ENCODE measurements at places on chromosomes 13 and 19.

- no peak for ATAC-seq
These were observed at the start of gene AP2A1 for GRCh38 chr19:49766930-49767299. AP2A1 (plus strand) TSS chr19:49767001; CDS start chr19:49767134, 133 bp downstream.

DNA sequence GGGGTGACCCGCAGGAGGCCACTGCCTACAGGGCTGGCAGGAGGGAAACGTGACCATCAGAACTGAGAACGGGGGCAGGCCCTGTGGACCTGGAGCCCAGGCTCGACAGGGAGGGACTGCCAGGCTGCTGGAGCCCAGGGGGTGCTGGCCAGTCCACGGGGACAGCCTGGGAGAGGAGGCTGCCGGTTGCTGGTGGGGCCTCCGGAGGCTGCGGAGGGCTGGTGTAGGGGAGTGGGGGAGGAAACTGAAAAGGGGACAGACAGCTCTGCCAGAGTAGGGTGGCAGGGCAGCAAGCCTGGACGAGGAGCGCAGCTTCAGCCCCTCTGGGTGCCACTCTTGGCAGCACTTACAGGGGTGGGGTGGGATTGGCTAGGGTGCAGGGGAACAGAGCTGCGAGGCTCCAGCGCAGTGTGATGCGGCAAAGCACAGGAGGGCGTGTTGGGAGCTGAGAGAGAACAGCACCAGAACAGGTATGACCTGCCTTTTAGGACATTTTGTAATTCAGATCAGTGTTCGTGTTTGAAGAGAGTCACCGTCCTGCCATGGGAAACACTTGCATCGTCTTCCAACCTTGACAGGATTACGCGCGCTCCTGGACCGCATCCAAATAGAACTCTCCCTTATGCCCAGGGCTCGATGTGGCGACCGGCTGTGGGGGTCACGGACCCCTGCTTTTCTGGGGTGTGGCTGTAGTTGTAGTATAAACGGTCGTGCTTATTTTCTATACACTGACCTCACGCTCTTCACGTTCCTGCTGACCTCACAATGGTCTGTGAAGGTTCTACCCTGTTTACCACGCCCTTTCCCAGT lies 19.9 kb upstream of the ARHGEF7 start:
- no peak for ATAC-seq

DNA sequence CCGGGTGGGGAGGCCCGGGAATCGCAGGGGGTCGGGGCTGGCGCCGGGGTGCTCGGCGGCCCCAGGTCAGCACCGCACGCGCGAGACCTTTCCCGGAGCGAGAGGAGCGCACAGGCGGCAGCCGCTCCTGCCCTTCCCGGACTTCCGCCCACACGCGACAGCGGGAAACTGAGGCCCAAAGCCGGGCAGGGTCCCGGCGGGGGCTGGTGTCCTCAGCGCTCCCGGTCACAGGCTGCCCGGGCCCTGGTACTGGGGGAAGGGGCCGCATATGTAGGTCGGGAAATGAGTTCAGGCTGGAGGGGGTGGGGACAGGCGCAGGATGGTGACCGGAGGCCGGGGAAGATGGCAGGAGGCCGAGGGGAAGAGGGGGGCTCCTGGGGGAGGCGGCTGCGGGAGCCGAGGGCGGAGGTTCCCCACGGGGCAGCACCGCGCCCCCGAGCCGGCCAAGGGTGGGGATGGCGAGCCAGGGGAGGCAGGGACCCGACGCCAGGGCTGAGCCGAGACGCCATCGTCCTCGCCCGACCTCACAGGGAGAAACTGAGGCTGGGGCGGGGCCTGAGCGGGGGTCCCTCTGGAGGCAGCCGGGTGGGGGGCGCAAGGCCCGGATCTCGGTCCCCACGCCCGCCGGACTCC lies 662 bp downstream of the CBARP start:
- ATAC-seq, result no peak

DNA sequence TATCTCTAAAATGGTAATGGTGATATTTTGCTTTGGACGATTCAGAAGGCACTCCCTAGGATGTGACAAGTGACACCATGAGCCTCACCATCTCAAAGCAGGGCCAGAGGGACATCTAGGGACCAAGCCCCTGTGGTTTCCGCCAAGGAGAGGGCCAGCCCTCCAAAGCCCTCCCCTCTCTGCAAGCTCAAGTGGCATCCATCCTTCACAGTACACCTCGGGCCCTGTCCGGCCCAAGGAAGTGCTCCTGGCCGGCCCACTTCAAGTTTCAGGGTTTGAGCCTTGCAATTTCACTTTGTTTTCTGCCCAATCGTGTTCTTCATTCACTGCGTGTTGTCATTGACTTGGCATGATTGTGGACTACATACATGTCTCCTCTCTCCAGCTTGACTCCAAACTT lies 82.5 kb downstream of the TSHZ3 start:
- no peak for ATAC-seq

- no peak for ATAC-seq
These were observed 12.2 kb upstream of the SLC7A9 start for GRCh38 chr19:32881766-32882165.

- ATAC-seq, result no peak
These were observed 3.6 kb downstream of the IFT88 start for GRCh38 chr13:20570517-20570916.

DNA sequence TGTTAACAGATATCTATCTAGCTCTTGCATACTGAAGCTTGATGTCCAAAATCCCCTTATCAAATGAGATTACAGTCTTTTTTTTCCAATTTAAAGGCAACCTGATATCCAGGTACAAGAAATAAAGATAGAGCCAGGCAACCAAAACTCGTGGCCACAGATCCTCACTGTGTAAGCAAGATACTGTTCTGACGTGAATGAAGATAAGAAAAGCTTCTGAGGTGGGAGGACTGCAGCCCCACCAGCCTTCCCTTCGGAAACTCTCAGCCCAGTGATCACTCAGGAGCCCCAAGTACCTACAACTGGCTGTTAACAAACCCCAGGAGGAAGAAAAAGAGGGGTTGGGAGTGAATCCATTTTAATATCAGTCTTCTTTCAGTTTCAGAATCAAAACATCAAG lies 191.6 kb downstream of the EFNB2 start:
- ATAC-seq, result no peak

DNA sequence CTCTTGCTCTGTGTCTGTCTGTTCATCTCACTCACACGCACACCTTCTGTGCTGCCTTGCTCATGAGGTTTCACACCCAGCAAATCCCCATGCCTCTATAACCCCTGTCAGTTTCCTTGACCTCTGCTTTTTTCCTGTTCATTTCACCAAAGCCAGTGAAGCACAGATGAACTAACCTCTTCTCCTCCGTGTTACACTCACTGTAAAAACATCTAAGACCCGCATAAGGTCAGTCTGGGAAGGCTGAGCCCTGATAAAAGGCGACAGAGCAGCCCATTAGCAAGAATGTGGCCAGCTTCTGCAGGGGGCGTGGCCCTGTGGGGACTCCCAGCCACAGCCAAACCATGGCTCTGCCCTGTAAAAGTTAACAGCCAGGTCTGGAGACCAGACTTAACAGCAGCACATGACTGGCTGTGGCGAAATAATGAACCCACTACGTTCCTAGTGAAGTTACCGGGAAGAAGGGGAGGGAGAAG lies 42.8 kb upstream of the NPAS1 start:
- no peak for ATAC-seq

- no peak for ATAC-seq
These were observed 426.7 kb downstream of the LIG4 start for GRCh38 chr13:107788464-107789165.

- ATAC-seq, result no peak
These were observed 11.1 kb downstream of the PALM start for GRCh38 chr19:719636-720344.

GRCh38 chr13:26727633-26728032 lies 33.0 kb downstream of the GPR12 start:
- no peak for ATAC-seq

DNA sequence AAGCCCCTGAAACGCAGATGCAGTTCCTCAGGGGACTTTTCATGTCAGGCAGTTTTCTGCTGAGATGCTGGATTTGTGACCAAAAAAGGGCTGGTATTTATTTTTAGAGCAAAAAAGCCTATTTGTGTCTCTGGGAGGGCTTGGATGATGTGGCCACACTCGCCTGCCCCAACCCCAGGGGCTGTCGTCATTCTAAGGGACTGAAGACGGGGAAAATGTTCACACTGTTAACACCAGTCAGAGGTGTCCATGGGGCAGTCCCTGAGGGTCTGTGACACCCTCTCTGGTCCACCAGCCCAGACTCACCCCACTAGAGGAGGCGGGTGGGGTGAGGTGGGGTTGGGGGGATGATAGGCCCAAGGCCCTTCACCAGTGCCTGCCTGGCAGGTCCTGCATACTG lies 15.9 kb upstream of the EPHX3 start:
- no peak for ATAC-seq

- no peak for ATAC-seq
These were observed 12.1 kb upstream of the ANGPTL8 start for GRCh38 chr19:11227195-11227886.

GRCh38 chr13:51707461-51707860 lies 96.5 kb downstream of the DHRS12 start:
- no peak for ATAC-seq

DNA sequence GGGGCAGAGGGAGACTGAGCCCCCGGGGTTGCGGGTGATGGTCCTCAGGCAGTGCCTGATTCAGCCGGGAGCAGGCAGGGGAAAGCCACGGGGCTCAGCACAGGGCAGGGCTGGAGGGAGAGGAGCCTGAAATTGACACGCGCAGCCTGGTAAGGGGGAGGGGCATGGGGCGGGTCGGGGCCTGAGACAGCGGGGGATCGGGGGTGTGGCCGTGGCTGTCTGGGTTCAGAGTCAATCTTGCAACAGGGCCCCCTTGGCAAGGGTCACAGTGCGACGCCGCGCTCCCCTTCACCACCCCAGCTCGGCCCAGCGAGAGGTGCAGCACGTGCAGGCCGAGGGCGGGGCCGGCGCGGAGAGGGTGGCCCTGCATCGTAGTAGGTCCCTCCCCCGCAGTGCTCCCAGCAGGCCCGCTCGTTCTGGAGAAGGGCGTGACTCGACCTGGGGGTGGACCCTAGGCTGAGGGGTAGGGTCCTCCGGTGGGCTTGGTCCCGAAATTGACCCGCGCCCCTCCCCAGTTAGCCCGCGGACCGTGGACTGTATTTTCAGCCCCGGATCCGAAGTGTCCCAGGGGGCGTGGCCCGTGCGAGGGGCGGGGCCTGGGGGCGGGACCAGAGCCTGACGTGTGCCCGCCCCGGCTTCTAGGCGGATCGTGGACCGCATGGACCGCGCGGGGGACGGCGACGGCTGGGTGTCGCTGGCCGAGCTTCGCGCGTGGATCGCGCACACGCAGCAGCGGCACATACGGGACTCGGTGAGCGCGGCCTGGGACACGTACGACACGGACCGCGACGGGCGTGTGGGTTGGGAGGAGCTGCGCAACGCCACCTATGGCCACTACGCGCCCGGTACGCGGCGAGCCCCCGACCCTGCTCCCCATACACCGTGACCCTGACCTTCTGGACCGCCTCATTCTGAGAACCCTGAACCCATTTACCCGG lies 6.0 kb downstream of the RCN3 start:
- ATAC-seq, result peak; percentile 91

DNA sequence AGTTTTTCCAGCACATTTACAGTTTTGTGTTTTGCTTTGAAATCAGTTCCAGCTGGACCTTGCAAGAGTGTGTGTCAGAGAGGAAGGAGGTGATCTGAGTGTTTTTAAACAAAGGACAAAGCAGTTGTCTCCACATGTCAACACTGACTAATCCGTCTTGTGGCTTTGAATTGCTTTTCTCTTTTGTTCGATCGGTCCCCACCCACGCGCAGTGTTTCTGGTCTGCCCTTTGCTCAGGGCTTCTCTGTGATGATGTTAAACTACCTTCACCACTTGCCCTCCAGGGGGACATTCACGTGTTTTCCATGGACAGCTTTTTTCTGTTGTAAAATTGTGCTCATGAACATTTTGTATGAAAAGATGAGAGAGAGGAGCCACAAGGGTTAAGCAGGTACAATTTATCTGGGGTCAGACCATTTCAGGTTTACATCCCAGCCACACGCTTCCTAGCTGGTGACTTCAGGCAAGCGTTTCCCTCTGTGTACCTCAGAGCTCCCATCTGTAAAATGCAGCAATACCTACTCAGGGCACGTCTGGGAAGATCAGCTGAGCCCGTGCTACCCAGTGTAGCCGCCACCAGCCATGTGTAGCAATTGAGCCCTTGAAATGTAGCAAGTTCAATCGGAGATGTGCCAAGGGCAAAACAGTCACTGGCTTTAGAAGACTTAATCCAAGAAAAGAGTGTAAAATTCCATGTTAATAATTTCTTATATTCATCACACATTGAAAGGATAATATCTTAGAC lies 13.5 kb upstream of the PLA2G4C start:
- ATAC-seq, result no peak

GRCh38 chr13:99639126-99639525 lies 137.9 kb downstream of the TM9SF2 start:
- no peak for ATAC-seq

DNA sequence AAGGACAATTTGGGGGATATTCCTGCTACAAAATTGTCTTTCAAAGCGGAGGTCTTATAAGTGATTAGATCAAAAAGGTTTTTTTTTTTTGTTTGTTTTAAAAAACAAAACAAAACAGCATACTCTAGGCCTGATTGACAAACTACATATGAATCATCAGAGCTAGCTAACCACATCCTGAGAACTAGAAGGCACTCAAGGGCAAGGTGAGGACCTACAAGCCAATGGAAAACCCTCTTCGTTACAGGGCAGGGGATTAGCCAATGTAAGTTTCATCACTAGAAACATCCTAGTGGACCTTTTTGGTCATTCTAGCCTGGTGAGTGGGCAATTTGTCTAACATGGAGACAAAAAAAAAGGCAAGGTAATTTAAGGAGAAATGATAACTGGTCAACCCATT lies 428.6 kb downstream of the RFC3 start:
- no peak for ATAC-seq

DNA sequence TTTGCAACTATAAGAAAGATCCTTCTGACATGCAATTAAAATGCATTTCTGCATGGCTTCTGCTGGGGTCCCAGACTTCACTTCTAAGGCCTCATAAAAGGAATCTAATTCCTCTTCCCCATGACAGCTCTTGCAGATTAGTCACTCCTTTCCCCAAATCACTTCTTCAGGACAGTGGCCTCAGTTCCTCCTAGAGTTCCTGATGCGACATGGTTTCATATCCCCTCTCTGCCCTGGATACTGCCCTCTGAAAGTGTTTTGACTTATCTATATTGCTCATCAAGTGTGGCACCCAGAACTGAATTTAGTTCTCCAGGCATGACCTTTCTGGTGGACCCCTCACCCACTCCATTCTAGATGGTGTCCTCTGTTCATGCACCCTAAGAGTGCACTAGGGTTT lies 238.1 kb downstream of the FOXO1 start:
- ATAC-seq, result peak; percentile 41

DNA sequence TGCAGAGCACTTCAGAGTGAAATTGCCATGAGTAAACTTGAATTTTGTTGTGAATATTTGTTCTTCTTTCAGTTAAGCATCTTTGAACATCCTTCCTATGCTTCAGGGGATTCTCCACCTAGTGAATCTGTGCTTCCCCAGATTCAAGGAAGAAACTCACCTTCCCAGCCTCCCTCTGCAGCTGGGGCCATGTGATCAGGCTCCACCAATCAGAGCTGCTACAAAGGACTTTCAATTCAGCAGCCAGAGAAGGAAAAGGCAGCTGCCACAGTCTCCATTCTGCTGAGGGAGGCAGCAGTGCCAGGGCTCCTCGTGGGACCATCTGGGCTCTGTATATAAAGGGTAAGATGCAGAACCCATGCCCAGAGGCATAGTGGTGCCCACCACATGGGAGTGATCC lies 89.7 kb upstream of the SIAH3 start:
- no peak for ATAC-seq
